ENCODE measurements at places on chromosomes 5 and 9.

GRCh38 chr5:96433066-96433447 is at the start of gene PCSK1:
Gene PCSK1, minus strand, starts transcription at chr5:96433248. Its CDS starts 206 bp downstream, at chr5:96433042.
- no peak for DNase-seq

GRCh38 chr5:130024006-130024405 is 119.7 kb downstream of the CHSY3 start:
- no peak for DNase-seq

- no peak for DNase-seq
Observed at GRCh38 chr9:22645893-22646292, 199.3 kb downstream of the DMRTA1 start.

GRCh38 chr5:38922199-38922598 is 76.4 kb downstream of the OSMR start:
- peak; percentile 25 for DNase-seq

DNA sequence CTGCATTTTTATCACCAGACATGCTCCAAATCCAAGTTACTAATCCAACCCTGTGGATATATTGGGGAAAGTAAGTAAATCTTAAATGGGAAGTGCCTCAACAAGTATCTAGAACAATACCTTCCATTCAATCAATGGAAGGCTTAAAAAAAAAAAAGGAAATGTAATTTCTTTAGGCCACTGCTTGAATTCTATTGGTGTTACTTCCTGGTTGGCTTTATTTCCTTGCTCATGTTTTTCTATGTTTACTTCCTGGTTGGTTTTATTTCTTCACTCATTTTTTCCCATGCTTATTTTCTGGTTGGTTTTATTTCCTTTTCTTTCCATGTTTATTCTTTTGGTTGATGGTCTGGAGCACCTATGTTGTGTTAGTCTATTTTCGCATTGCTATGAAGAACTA is 363.9 kb downstream of the KDM4C start:
- DNase-seq = no peak

- no peak for DNase-seq
Observed at GRCh38 chr5:133233616-133234015, 181.8 kb downstream of the HSPA4 start.

- DNase-seq = no peak
Observed at GRCh38 chr5:145971108-145971507, 34.7 kb downstream of the SH3RF2 start.

DNA sequence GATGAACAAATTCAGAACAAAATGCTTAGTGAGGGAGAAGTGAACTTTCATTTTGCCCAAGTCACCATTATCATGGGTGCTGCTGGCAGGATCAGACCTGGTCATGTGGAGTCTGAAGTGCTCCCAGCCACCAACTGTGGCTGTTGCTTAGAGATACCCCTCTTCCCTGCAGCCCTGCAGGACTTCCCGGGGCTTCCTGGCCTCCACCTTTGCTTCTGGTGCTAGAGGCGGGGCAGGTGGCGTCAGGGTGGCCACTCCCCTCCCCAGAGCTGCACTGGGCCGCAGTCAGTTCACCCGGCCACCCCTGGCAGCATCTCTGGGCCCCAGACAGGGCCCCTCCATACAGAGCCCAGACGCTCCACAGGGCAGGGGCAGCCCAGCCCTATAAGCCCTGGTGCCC is 30.0 kb upstream of the SLC12A7 start:
- no peak for DNase-seq

DNA sequence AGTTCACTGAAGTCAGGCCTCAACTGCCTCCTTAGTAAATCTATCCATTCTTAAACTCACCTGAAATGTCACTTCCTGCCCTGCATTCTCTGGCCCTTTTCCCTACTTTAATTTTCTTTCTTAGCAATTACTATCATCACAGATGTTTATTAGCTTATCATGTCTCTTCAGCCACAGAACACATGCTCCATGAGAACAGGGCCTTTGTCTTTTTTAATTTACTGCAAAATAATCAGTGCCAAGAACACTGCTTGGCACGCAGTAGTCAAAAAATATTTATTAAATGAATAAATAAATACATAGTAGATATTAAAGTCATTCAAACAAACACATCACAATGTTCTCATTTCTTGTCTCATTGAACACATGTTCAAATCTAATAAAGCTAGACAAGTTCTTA is 46.2 kb downstream of the SKIC3 start:
- no peak for DNase-seq

GRCh38 chr5:119439140-119439631 is 13.1 kb upstream of the HSD17B4 start:
- DNase-seq = no peak

GRCh38 chr9:13690595-13690994 is 411.1 kb upstream of the MPDZ start:
- DNase-seq = no peak

- DNase-seq = no peak
Observed at GRCh38 chr9:106980551-106981101, 117.7 kb downstream of the ZNF462 start.

DNA sequence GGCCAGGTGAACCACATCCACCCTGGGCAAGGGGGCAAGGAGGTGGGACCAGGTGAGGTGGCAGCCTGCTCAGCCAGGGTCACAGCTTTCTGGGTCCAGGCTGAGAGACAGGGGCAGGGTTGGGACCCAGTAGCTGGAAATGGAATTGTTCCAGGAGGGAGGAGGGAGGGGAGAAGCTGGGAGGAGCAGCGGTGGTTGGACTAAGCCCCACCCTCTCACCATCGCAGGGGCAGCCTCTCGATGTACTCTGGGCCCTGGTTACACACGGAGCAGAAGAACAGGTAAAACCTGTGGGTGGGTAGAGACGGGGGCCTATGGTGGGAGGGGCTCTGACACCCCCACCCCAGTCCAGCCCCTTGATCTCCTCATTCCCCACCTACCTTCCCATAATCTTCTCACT is 11.2 kb downstream of the PHF19 start:
- no peak for DNase-seq

DNA sequence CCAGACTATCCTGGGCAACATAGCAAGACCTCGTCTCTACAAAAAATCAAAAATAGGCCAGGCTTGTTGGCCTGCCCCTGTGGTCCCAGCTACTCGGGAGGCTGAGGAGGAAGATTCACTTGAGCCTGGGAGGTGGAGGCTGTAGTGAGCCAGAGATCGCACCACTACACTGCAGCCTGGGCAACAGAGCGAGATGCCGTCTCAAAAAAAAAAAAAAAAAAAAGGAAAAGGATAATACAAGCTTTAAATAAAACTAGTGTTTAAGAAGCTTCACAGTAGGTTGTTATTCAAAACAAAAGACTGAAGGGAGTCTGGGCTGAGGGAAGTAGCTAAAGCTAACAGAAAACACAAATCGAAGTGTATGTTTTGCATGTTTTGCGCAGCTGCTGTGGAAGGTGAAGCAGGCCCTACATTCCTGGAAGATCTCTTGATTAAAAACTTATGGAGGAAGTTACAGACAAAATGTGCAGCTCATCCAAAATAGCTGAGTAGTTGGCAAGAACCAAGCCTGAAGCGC is 581 bp upstream of the C9orf40 start:
- no peak for DNase-seq

DNA sequence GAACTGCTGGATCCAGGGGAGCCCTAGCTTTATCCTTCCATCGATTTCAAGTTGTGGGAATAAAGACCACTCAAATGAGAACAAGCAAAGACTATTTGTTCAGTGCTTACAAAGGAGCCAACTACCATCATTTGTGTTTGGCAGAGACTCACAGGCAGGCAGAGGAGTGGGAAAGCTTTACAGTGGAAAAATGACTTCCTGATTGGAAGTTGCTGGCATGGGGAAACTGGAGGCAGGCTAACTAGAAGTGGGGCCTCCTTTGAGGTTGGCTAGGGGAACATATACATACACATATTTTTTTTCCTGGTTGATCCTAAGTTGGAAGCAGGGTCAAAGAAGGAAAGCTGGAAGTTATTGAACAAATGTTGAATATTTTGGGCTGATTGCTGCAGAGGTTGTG is 121.7 kb downstream of the ACTBL2 start:
- no peak for DNase-seq

- DNase-seq = no peak
Observed at GRCh38 chr9:108496846-108497245, 358.9 kb downstream of the ACTL7B start.

- no peak for DNase-seq
Observed at GRCh38 chr5:132268769-132269551, 11.5 kb downstream of the PDLIM4 start.

DNA sequence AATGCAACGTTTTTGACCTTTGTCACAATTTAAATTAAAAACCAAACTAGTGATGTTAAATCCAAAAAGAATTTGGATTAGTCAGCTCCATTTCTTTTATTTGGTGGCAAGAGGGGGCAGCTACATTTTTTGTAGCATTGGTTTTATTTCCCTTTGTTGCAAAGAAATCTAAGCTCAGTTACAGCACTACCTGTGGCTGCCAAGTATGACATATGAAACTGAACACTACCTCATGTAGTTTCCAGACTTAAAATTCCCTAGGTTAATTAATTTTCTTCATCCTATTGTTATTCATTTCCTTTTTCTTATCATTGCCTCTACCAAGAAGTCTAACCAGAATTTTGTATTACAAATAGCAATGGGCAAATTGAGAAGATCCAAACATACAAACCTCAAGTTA is 393.5 kb downstream of the BRINP1 start:
- no peak for DNase-seq

DNA sequence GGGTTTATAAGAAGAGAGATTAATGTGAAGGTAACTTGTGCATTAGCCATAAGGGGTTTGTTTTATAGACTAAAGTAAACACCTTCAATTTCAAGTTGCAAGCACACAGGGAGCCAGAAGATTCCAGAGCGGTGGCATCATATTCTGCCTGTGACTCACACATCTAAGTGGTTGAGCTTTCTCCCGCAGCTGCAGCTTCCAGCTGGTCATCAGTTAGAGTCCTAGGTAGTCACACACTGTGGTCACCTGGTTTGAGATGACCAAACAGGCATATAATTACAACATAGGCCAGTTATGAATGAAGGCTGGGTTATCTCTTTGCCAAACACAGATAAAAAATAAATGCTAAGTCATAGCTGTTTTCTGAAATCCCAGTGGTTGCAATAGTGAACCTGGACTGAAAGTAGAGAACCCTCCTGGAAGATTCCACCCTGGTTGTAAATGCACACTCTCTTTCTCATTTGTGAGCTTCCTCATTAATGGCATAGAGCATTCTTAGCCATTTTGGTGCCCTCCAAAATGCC is 171.3 kb downstream of the GDNF start:
- no peak for DNase-seq

DNA sequence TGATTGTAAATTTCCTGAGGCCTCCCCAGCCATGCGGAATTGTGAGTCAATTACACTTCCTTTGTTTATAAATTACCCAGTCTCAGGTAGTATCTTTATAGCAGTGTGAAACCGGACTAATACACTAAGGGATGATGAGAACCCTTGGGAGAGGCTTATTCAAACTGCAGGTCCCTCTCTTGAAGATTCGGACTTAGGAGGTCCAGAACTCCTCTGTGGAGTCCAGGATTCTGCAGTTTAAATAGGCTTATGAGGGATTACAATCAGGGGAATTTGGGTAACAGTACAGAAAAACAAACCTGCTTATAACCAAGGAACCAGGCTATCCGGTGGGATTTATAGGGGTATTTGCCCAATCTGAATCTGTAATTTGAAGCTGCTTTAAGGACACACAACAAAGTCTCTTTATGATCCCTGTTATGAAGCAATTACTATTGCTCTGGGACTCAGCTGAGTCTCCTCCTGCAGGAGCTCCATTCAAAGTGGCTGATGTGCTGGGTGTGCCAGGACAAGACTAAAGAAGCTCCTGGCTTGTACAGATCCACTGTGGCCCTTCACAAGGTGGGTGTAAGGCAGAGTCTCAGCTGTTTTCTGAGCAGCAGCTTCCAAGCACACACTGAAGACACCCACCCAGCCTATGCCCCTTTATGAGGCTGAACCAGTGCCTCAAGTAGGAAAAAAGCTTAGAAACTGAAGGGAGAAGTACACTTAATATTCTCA is 41.8 kb upstream of the LHFPL2 start:
- DNase-seq = no peak

- DNase-seq = no peak
Observed at GRCh38 chr9:70438341-70438928, 24.0 kb upstream of the KLF9 start.

GRCh38 chr5:143186623-143187022 is 216.9 kb downstream of the NR3C1 start:
- no peak for DNase-seq

- DNase-seq = no peak
Observed at GRCh38 chr5:167898361-167899042, 392.9 kb upstream of the WWC1 start.

DNA sequence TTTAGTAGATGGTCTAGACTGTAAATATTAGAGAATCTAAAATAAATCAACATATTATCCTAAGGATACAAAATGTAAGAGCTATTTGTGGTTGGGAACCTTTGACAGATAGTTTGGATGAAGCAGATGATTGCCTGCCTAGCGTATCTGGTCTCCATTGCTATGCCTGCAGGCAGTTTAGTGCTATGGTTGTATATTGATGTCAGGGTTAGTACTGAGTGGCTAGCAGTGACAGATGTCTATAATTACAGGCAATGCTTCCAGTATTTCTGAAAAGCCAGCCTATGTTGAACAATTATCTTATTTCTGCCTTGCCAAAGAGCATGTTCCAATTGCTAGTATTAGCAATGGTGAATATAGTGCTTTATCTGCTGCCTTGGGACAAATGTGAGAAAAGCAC is 151.3 kb upstream of the TLX3 start:
- DNase-seq = no peak

DNA sequence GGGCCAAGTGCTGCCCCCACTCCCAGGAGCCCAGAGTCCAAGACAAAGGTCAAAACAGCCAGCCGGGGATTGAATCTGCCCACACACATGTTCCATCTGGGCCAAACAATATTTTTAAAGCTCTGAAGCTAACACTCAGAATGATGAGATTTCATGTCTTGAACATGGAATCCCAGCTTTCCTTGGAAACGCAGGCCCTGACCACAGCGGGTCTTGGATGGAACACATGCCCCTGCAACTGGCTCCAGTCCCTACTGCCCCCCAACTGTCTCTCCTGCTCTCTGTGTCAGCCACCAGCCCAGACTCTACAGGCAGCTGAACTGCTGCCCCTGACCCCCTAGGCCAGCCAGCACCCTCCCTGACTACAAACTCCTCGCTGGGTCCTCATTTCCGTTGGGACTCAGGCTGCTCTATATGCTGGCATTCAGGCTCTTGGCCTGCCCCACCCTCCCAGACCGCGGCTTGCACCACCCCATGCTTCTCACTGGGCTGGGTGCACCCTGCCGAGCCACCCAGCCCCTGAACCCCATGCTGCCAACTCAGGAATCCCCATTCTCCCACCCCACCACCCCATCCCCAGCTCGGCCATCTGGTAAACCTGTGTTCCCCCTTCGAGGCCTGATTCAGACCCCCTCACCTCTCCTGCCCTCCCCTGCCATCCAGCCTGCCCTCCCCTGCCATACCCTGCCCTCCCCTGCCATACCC is 71.7 kb downstream of the ADAMTS2 start:
- no peak for DNase-seq

- no peak for DNase-seq
Observed at GRCh38 chr9:136411378-136411777, 920 bp downstream of the PMPCA start.

GRCh38 chr5:66843065-66843464 is 246.9 kb downstream of the MAST4 start:
- DNase-seq = no peak
